ENCODE measurements at places on chromosomes 3 and 15.
A peak's percentile ranks its signal among the peaks of the same experiment; 100 is the strongest.

DNA sequence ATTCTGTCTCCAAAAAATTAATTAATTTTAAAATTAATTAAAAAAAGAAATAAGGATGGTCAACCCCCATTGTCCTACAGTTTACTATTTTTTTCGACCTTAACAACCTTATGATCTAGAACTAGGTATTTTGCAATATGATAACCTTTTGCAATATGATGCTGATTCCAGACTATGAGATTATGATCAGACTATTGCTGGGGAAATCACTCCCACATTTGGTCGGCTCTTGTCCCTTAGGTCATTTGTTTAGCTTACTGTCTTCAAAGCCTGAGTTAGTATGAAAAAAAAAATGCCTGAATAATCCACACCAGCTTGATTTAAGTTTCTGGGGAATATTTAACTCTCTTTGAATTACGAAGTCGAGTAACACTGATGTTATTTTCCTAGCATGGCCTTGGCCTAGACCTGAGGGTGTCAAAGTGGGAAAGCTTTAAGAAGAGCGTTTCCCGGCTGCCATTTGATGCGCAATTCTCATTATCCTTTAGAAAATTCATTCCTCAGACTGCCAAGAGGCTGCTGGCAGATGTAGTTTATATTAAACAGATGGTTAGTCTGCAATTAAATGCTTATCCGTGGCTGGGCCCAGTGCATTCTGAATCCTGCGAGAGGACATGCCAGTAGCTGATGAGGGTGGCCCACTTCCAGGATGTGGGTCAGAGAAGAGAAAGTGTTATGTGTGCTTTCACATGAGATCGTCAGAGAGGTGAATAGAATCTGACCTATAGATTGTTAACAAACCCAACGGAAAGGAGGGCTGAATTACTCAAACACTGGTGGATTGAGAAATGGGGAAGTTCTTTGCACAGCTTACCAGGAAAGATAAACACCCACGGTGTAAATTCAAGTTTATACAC, 496.0 kb upstream of the THBS1 start:
- DNase-seq = no peak

DNA sequence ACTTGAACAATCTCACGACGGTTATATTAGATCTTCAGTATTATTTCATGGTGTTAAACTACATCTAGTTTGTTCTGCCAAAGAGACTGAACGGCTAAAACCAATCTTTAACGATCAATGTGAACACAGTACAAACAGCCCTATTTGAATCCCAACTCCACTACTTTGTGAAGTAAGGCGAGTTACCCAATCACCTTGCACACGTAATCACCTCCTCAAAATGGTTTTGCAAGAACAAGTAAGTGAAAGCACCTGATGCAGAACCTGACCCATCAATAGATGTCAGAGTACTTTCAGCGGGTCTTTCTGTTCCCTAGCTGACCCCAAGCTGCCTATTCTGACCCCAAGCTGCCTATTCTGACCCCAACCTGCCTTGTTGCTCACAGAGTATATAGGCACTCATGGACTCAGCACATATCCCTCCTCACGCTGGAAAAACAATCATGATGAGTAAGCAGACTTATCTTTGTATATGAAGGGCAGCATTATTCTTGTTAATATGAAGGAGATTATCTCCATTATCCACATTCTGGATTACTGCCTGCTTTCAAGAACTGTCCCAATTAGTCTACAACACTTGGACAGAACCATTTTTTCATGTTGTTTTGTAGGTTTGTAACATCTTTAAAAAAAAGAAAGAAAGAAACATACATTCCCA, 3.7 kb downstream of the KPNA1 start:
- DNase-seq = no peak

- no peak for DNase-seq
Measured at GRCh38 chr15:60718661-60719069, 239.7 kb upstream of the ICE2 start.

DNA sequence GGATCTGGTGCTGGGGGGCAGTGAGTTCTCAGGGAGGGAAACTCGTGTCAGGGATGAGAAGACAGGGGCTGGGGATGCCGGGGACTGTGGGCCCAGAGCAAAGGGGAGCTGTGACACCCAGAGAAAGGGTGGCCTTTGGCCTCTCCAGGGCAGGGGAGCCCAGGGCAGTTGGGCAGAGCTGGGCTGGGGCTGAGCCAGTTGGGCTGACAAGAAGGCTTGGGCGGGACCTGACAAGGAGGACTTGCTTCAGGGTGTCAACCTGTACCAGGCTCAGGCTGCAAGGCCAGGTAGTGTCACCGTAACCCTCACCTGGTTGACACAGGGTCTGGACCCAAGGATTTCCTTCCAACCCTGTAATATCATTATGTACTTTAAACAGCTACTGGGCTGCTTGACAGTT, 13.2 kb upstream of the ANPEP start:
- no peak for DNase-seq

GRCh38 chr15:35427091-35427490, 118.9 kb downstream of the DPH6 start:
- no peak for DNase-seq

DNA sequence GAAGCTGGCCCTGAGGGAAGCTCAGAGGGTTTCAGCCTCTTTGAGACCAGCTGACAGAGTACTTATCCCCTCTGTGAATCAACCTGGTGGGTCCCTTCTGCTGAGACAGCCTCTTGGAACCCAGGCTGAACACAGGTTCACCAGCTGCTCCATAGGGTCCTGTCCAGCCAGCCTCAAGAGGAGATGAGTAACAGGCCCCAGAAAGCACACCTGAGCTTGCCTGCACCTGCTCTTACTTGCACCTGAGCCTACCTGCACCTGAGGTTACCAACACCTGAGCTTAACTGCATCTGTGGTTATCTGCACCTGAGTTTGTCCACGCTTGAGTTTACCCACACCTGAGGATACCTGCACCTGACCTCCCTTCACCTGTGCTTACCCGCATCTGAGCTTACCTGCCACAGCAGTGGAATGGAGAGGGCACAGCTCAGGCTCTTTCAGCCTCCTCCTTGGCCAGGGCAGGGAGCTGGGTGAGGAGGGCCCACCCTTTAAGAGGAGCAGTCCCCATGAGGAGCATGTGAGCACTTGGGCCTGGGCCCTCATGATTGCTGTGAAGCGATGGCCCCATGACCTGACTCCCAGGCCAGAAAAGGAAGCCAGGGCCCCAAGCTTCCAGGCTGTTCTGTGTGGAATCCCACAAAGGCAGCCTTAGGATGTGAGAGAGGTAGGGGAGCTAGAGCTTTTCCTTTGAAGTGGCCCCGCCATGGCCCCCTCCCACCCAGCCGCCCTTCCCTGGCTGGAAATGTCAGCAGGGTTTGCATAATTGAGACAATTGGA, at the start of gene TRPM1:
Gene TRPM1, minus strand, starts transcription at position 464 of the 777 bp plus-strand sequence. CDS start 20,370 bp downstream, outside the sequence.
- no peak for DNase-seq

DNA sequence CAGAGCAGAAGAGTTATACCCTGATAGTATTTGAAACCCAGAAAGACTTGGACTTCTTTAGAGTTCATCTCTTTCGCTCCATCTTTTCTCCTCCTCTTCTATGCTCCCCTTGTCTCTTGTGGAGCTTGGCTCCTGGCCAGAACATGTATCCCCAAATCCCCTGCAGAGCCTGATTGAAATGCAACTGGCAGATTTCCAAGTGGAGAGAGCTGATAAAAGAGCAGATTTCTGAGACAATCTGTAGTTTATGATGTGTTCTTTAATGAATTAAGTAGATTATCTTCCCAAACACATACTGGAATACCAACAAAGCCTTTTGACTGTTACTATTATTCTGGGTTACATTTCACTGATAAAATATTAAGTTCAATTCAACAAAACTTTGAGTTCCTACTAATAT, 33.4 kb downstream of the UNC13C start:
- no peak for DNase-seq

DNA sequence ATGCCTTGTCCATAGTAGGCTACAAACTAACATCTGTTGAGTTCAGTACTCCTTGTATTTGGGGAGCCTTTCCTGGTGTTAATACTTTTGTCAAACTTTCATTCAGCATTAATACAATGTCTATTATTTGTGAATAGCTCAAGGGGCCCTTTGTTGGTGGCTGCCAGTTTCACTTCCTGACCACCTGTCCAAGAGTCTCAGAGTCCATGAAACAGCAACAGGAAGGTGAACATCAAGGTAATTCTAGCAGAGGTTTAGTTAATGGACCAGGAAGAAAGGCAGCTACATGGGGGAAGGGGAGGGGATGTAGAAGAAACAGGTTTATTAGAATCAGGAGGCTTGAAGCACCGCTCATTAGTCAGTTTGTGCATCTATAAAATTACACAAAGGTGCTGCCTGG, 386.9 kb downstream of the PDCD6IP start:
- DNase-seq = peak; percentile 49

GRCh38 chr3:71163198-71163918, 420.2 kb downstream of the FOXP1 start:
- no peak for DNase-seq

- peak; percentile 95 for DNase-seq
Measured at GRCh38 chr15:69554279-69554961, 101.8 kb downstream of the RPLP1 start.

DNA sequence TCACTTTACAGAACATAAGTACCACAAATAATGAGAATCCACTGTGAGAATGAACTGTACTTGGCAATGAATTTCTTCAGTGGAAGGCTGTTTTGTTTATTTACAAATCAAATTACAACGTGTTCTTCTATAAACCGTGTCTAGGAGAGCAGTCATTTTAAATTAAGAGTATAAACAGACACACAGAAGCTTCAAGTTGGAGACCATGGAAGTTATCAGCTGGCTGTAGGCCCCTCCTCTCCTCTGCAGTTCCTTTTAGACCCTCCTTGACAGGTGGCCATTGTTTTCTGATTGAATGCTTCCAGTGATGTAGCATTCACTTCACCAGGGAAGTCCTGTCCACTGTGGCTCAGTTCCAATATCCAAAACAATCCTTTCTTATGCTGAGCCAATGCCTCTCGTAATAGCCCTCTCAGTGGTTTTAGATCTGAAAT, 7.3 kb upstream of the MAPK6 start:
- peak; percentile 66 for DNase-seq

DNA sequence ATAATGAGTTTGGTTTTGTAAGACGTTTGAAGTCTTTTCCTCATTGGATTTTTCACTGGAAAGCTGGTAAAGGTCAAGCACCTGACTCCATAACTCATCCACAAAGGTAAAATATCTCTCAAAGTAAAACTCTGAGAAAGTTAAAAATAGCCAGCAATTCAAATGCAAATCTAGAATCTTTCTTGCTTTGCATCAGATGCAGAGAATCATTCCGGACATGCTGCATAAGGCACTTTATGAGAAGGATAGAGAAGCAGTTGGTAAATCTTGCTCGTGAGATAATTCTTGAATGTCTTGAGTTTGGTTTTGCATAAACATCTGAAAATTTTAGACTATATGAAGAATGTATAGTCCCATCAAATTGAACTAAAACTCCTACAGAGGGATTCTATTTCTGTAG, 9.1 kb downstream of the KCNMB2 start:
- DNase-seq = no peak

GRCh38 chr3:58998476-58999117, 51.2 kb downstream of the CFAP20DC start:
- no peak for DNase-seq

DNA sequence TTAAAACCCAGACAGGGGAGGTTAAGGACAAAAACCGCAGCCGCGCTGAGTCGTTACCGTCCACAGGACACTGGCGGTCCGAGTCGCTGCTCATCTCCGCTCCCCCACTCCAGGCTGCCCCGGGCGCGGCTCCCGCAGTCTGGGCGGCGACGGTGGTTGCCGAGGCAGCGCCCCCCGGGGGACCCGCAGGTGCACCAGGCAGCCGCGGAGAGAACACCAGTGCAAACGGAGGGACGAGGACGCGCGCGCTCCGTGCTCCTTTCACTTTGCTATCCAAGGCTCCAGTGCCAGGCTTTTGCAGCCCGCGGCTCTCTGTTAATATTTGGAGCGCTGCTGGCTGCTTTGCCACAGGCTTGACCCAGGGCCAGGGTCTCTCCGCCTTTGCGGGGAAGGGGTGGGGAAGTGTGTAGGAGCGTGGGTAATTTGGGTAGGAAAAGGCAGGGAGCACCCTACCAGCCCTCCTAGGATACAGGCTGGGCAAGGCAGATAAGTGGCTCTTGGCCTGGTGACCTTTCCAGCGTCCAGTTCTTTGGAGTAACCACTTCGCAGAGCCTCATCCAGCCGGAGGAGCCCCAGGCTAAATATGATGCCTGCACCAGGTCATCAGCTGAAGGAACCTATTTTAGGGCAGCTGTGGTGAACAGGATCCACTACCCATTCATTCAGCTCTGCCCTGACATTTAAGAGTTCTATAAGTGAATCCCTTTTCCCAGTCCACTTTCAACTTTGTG, at the start of gene GADL1:
Gene GADL1, minus strand, starts transcription at position 141 of the 731 bp plus-strand sequence. Its CDS starts 47 bp downstream, at position 94.
- DNase-seq = no peak

- DNase-seq = peak; percentile 57
Measured at GRCh38 chr3:150268426-150269391, 139.4 kb upstream of the TSC22D2 start.

GRCh38 chr3:173652093-173652492, 254.5 kb downstream of the NLGN1 start:
- no peak for DNase-seq

DNA sequence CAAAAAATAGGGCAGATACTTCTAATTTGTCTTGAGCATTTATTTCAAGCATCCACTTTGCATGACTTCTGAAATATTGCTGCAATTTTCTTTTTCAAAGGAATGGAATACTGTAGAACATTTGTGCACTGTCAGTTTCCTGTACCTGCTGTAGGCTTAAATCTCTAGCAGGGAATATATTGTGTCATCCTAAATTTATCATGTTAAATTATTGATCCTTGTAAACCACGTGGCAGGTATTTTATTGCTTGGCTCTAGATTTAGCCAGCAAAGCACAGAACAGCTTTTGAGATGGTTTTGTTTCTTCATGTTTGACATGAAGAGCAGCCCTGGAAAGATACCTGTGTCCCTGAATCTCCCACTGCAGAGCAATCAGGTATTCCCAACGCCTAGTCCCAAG, 470.1 kb downstream of the GABRG3 start:
- DNase-seq = no peak

GRCh38 chr3:31925271-31925630, 55.8 kb downstream of the OSBPL10 start:
- DNase-seq = no peak

- no peak for DNase-seq
Measured at GRCh38 chr3:89107461-89108290, at the start of gene EPHA3. TSS of gene EPHA3 (plus strand) at chr3:89107621. CDS start at chr3:89107749, 128 bp downstream.
